ENCODE measurements at places on chromosomes 7 and 10.

GRCh38 chr10:54282012-54282411, 519.0 kb downstream of the PCDH15 start:
- DNase-seq: no peak

DNA sequence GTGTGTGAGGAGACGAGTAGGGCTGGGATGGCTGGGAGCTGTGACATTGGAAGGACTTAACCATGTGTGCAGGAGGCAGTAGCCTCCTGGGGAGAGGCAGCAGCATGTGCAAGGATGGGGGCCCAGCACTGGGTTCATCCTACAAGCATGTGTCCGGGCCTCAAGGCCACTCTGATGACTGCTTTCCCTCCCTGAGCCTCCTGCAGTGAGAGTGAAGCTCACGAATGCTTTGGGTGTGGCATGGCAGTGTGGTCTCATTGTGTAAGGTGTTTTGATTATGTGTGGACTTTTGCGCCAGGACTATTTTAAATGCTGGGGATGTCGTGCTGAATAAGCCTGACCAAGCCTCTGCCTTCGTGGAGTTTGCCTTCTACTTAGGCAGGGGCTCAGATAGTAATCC, 122.0 kb upstream of the INSYN2A start:
- no peak for DNase-seq

DNA sequence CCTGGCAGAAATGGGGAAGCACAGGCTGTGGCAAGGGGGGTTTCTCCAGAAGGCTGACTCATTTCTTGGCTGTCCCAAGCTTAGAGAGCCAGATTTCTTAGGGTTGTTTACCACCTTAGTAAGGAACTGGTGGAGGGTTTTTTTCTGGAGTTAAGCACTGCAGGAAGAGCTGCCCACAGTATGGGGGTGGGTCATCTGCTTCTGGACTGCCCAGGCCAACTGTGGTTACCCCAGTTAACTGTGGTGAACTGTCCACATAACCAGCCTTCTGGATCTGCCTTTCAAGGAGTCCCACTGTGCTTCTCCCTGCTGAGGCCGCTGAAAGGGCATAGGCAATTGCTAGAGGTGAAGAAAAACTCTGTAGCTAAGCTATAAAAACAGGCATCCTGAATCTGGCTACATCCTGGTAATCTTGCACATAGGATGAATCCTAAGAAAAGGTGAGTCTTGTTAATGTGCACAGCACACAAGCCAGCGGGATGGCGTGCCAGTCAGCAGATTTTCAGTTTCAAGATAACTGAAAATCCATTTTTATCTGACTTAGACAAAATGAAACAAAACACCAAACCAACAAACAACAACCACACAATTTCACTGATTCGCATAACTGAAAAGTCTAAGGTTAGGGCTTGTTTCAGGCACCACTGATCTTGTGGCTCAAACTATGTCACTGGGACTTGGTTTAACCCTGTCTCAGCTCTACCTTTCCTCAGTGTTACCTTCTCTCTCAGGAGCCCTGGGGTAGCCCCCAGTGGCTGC, 21.6 kb upstream of the TSPAN33 start:
- no peak for DNase-seq

DNA sequence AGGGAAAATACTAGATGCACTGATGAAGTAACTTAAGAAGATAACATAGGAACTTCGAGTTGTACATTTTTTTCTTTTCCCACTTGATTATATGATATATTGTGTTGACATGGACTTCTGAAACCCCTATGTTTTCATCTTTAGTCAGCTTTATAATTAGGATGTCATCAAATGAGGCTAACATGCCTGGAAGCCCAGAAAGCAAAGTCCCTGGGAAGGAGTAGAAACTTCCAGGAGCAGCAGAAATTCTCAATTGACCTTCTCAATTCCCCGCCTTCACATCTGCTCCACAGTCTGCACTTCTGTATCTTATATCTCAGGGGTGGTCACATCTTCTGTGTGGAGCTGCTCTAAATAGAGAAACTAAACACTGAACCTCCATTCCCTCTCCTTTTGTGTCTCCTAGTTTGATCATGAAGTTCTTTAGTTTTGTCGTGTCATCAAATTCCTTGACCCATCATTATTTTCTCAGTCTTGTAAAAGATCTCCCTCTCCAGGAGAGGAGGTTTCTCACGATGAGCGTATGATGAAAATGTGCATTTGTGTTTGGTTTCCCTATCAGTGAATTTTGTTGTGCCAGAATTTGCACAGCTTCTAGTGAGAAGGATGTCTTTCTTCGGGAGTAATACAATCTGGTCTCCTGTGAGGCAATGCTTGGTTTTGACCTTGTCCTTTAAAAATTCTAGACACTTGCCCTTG, 303.3 kb downstream of the SUGCT start:
- DNase-seq: no peak

- DNase-seq: no peak
Measured at GRCh38 chr7:38978491-38978890, 782 bp downstream of the POU6F2 start.

DNA sequence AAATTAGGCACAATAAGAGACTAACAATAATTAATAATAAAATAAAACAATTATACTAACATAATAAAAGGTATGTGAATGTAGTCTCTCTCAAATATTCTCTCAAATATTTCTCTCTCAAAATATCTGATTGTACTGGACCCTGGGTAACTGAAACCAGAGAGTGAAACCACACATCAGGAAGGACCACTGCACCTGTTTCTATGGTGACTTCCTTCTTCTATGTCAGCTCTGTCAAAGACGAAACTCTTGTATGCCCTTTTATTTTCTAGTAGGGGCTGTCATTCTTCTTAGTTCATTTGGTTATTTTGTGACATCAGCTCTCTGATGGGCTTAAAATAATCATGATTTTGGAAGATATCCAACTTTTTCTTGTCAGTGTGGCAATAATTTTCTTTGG, 428.0 kb upstream of the TPK1 start:
- no peak for DNase-seq

DNA sequence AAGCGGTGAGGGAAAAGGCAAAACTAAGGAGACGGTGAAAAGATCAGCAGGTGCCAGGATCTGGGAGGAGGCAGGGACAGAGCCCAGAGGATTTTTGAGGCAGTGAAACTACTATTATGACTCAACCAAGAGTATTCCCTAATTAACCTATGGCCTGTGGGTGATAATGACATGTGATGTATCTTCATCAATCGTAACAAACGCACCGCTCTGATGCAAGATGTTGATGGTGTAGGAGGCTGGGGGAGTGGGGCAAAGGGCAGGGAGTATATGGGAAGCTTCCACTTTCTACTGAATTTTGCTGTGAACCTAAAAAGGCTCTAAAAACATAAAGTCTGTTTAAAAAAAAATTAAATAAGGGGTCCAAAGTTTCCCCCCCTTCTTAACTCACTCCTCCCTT, 25.5 kb upstream of the EZH2 start:
- no peak for DNase-seq

GRCh38 chr10:49151025-49151445, 17.2 kb upstream of the FAM170B start:
- DNase-seq: no peak

Data from fibroblast of skin of abdomen (primary cell).